ENCODE measurements at places on chromosomes 16 and 17.

- no peak for DNase-seq
These were observed 6.5 kb downstream of the DDX42 start for GRCh38 chr17:63780507-63780906.

- no peak for DNase-seq
These were observed 454.3 kb upstream of the EEF2KMT start for GRCh38 chr16:5551909-5552308.

GRCh38 chr17:10616502-10617119 lies 40.5 kb downstream of the MYH3 start:
- peak; percentile 6 for DNase-seq

- DNase-seq = peak; percentile 58
These were observed 21.9 kb downstream of the C1QTNF1 start for GRCh38 chr17:79045842-79046196.

- DNase-seq = no peak
These were observed 2.7 kb downstream of the GDPD3 start for GRCh38 chr16:30110661-30111060.

GRCh38 chr17:47733674-47734410 lies 806 bp downstream of the TBX21 start:
- DNase-seq = no peak

- DNase-seq = peak; percentile 45
These were observed 60.6 kb downstream of the TNFRSF13B start for GRCh38 chr17:16911141-16911937.

GRCh38 chr17:79778504-79779083 lies 646 bp downstream of the CBX2 start:
- DNase-seq = peak; percentile 41

DNA sequence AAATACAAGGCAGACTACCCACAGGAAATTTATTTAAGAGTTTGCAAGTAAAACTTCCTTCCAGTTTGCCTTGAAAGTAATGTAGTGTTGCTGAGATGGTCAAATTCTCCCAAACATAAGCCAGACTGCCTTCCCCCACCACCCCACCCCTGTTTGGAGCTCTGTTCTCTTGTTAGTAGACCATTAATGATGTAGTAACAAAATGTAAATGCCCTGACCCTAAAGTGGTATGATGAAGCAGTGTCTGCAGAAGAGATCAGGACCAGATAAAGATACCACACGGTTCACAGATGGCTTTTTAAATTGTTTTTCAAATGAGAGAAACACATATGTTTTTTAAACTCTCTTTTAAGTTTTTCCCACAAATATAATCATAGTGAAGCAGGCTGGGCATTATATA lies 136.4 kb upstream of the TMEM97 start:
- DNase-seq = no peak

GRCh38 chr16:88824256-88825077 lies 12.7 kb upstream of the APRT start:
- no peak for DNase-seq

- peak; percentile 75 for DNase-seq
These were observed 39.2 kb downstream of the ZNF778 start for GRCh38 chr16:89256651-89257254.

- no peak for DNase-seq
These were observed 344.8 kb downstream of the SNX29 start for GRCh38 chr16:12321311-12321842.

DNA sequence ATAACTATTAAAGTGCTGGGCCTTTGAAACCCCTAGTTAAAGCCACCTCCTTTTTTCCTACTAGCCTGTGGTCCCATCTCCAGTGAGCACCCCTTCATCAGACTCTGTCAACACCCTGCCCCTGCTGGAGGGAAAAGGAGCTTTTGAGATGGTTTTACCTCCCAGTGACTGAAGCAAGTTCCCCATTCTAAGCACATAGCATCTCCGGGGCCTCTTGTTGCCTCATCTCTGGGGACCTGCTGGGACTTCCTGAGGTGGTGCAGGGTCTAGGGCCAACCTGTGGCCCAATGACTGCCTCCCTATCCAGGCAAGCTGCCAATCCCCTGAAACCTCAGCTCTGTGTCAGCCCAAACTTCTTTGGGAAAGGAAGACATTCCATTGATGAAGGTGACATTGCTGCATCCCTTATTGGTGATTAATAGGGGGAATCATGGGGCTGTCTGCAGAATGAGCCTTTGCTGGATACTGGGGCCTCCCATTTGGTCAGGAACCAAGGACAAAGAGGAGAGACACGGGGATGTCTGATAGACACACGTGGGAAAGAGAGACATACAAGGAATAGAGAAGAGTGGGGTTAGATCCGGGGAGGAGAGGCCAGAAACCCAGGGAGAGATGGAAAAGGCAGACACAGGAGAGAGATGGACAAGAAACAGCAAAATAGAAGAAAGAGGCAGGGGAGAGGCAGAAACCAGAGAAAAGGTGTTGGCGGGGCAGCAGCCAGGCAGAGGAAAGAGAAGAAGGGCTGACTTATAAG lies 2.4 kb downstream of the C1QL1 start:
- no peak for DNase-seq

DNA sequence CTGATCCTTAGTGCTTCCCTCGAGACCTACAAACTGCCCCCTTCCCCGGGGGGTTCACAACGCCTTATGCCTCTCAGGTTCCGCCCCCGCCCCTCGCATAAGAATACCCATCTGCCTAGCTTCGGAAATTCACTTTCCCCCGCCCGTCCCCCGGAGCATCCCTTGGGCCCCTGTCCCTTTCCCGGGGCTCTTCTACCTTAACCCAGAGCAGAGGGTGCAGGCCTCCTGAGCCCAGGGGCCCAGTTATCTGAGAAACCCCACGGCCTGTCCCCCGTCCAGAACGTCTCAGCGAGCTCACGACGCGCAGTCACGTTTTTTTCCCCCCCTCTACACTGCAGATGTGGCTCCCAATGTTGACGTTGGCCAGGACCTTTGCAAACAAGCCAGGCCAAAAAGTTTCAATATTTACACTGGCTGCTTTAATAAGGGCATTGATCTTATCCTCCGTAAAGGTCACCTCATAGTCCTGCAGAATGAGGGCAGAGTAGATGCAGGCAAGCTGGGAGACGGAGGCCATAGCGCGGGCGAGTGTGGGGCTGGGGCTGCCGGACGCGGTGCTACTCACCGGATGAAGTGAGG lies 1.4 kb upstream of the NBR1 start:
- no peak for DNase-seq

DNA sequence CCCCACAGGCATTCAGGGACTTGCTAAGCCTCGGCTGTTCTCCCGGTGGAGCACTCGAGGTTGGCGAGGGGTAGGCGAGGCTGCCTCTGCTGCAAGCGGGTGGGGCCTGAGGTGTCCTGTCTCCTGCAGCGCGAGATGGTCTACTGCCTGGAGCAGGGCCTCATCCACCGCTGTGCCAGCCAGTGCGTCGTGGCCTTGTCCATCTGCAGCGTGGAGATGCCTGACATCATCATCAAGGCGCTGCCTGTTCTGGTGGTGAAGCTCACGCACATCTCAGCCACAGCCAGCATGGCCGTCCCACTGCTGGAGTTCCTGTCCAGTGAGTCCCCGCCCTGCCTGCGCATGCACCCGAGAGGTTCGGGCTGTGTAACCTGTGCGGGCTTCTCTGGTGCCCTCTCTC lies 26.3 kb downstream of the TSC2 start:
- no peak for DNase-seq

- DNase-seq = no peak
These were observed at the start of gene MFSD6L for GRCh38 chr17:8798846-8799569. TSS of gene MFSD6L (minus strand) at chr17:8799365. CDS start at chr17:8799120, 245 bp downstream.

- DNase-seq = peak; percentile 76
These were observed 5.4 kb downstream of the NAT9 start for GRCh38 chr17:74770498-74771318.

GRCh38 chr17:29061036-29061435 lies 18.1 kb downstream of the PIPOX start:
- DNase-seq = no peak

DNA sequence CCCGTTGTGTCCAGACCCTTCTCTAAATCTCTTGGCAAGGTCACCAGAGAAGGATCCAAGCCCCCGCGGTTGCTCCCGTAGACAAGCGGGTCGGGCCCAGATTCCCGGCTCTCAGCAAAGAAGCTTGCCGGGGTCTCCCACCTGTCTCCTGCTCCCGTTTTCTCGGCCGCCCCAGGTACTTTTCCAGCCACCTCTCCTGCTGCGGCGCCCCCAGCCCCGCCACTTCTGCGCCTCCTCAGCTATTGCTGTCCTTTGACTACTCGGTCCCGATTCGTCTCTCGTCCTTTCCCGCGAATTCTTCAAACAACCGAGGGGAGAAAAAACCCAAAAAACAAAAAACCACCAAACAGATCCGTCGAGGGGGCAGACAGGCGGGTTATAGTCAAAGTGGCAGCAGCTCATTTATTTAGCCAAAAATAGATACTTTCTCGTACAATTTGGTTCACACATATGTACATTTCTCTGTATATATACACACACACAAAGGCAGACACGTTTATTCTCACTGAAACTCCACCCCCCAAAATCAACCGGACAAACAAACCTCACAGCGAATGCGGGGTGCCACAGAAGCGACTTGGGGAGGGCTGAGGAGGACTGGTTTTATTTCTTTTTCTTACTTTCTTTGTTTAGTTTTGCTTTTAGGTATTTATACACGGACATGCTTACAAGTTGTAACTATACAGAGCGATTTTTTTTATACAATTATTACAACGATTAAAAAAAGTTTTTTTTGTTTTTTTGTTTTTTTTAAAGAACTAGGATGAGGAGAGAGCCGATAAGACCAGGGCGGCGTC lies 3.5 kb downstream of the IRX3 start:
- DNase-seq = no peak

DNA sequence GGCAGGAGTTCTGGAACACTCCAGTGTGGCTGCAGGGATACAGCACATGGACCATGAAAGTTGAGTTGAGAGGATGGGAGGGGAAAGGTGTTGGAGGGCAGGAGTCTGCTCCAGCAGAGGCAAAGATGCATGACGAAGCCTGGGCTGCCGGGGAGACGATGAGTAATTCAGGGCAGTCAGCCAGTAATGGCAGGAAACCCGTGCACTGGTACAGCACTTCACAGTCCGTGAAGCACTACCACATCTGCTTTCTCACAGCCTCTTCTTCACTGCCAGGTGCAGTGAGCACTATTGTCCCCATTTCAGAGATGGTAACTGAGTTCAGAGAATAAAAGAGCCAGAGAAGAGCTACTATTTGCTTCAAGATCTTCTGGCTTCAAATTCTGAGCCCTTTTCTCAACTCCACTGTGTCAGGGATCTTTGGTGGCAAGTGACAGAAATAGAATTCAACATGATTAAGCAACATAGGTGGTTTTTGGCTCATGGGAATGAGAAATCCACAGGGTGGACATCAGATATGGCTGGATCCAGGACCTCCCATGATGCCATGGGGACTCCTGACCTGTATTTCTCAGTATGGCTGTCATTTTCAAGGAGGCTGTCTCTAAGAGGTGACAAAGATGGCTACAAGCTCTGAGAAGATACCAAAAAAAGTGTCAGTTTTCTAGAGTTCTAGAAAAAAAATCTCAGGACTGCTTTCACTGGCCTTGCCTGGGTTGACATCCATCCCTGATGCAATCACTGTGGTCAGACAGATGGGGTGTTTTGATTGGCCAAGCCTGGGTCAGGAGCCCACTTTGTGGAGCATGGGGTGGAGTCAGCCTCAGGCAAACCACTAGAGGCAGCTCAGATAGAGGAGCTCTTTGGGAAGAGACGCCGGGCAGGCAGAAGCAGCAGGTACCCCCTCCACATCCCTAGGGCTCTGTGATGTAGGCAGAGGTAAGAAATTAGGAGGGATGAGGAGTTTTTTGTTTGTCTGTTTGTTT lies 24.7 kb downstream of the IL21R start:
- peak; percentile 53 for DNase-seq

DNA sequence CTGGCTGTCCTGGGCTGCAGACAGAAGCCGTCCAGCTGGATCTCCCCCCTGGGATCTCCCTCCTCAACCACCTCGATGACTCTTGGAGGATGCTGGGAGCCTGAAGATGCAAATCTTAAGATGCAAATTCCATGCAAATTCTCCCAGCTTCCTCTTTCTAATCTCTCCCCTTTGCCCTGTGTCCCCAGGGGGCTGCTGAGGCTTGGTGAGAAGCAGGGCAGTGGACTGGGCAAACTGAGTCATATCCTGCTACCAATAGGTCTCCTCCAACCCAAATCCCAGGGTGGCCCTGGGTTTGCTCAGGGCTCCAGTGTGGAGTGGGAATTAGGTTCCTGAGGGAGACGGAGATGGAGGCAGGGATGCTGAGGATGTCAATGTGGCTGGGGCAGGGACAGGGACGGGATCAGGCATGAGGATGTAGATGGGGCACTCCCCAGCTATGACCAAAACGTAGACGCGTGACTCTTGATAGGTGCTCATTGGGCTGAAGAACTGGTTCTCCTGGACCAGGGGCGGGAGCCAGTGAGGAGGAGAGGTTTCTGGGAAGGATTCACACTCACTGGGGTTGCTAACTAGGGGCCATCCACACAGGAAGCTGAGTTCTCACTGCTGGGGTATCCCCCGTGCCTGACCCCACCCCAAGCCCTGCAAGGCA lies 3.6 kb upstream of the ALOX12B start:
- DNase-seq = no peak

DNA sequence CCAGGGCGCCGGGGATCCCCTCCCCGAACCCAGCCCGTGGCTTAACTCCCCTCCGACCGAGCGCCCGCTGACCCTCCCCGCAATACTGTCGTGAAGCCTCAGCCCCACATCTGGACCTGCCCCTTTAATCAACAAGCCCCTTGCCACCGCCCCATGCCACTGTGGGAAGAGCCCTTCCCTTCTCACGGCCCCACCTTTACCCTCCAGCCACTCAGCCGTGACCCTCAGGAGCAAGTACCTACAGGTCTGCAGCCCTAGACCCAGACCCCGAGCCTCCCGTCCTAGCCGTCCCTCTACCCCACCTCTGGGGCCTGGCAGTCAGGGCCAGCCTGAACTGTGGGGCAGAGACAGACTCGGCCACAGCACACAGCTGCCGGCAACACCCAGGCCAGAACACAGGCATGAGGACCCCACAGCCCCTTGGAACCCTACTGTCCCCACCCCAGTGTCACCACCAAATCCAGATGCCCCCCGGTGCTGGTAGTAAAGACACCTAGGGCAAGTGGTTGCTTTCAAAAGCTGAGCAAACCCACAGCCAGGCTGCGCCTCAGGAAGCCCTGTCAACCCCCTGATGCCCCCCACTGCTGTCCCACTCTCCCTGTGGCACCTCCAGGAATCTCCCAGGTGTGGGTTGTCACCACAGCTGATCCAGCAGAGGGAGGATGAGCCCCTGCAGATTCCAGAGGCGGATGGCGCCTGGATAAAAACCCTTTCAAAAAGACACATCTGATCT lies 1.4 kb downstream of the NXPH3 start:
- DNase-seq = no peak

DNA sequence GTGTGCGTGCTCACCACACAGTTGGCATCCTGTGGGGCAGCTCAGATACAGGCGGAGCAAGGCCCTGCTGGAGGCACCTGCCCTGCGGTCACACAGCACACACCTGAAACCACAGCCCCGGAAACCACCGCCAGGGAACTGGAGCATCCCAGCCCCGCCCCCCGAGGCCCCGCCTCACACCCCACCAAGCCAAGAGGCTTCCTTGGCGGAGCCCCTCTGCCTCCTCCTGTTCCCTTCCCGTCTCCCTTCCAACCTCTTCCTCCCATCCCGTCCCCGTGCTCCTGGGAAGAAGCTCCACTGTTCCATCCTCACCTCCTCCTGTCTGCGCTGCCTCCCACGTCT lies 205.5 kb downstream of the NTN1 start:
- peak; percentile 63 for DNase-seq

All from T-cell (primary cell).